ENCODE measurements at places on chromosomes 1 and 21.

DNA sequence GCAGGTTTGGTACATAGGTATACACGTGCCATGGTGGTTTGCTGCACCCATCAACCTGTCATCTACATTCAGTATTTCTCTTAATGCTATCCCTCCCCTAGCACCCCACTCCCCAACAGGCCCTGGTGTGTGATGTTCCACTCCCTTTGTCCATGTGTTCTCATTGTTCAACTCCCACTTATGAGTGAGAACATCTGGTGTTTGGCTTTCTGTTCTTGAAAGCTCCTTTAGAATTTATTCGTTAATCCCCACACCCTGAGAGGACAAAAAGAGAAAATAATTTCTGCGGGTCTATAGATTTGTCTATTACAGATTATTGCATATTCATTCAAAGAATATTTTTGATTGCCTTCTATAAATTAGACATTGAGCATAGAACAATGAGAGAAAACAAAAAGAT is 455.5 kb downstream of the PLPP3 start:
- DNase-seq, result no peak

DNA sequence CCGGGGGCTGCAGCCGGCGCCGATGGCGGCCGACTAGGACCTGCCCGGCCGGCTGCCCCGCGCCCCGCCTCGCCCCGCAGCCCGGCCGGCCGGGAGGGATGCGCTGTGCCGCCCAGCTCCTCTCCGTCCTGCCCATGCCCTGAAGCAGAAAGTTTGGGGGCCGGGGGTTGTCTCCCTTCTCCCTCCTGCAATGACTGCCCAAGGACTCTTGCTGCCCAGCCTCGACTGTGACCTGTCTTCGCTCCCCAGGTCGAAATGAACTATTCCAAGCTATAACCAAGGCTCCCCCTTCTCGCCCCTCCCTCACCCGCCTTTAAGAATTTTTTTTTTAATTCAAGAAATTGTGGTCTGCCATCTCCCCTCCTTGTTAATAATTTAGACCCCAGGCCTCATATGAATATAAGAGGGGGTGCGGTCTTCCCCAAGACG is 361 bp downstream of the TMCC2 start:
- no peak for DNase-seq

GRCh38 chr1:23615852-23616251 is 56.6 kb upstream of the ID3 start:
- no peak for DNase-seq

- no peak for DNase-seq
Measured at GRCh38 chr1:158200527-158200926, 19.8 kb downstream of the CD1D start.

DNA sequence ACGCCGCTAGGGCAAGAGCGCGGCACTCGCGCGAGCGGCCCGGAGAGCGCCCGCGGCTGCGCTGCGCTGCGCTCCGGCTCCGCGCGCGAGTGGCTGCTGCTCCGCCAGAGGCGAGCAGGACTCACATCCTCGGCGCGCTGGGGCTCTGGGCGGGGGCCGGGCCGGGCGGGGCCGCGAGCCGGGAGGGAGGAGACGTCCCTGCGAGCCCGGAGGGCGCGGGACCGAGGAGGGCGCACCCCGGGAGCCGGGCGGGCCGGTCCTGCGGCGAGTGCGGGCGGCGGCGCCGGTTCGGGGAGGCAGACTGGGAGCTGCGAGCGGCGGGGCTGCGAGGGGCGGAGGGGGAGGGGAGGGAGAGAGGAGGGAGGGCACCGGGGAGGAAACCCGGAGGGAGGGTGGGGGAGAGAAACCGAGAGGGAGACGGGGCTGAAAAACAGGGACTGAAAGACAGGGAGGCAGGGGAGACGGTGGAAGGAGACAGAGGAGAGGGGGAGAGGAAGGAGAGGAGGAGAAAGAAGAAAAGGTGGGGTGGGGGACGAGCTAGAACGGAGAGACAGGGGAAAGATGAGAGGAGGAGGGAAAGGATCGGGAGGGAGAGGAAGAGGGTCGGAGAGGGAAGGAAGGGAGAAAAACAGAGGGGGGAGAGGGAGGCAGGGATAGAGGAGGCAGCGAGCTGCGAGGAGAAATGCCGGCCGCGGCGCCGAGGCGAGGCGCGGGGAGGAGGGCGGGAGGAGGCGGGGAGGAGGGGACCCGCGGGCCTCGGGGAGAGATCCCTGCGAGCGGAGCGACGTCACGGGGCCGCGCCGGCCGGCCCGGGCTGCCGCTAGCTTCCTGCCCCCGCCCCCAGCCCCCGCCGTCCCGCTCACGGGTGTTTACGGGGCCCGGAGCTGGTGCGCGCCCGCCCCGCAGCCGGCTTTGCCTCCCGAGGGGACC is at the start of gene CAMK2N1:
Gene CAMK2N1 (minus strand): TSS at position 684 of the 930 bp plus-strand sequence. CDS start 831 bp downstream, outside the sequence.
- peak; percentile 46 for DNase-seq

DNA sequence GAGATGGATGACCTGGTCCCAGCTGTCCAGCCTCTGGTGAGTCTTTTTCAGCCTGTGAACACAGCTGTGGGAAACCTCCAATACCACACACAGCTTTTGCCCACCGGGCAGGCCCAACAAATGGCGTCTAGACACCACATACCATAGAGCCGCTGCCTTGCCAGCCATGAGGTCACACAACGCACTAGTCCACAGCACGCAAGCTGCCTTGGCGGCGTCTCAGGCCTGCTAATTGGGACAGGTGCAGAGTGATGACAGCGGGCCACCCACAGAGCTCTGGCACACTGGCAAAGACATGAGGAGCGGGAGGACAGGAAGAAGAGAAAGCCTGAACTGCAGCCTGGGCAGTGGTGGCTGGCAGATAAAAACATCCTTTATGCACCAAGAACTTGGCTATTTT is 125.5 kb downstream of the ADAMTS1 start:
- DNase-seq, result no peak

DNA sequence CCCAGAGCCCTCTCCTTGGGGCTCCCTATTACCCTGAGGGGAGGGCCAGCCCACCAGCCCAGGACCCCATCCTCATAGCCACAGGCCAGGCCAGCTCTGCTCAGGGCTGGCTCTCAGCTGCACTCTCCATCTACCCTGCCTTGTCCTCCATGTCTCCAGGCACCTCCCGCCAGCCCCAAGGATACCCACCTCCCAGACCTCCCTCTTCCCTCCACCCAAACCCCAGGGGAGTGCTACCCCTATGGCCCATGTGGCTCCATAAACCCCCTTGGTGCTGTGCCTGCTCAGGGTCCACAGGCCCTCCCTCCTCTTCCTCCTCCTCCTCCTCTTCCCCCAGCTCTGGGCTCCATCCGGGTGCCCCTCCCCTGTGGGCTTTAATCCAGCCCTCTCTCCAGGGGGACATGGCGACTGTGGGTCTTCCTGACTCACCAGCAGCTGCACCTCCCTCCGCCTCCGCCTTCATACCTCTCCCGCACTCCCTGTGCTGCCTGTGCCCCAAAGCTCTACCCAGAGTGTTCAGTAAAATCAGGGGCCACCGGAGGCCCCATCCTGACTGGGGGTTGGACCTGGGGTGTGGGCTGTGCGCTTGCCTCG is 9.1 kb downstream of the YBEY start:
- DNase-seq, result no peak

DNA sequence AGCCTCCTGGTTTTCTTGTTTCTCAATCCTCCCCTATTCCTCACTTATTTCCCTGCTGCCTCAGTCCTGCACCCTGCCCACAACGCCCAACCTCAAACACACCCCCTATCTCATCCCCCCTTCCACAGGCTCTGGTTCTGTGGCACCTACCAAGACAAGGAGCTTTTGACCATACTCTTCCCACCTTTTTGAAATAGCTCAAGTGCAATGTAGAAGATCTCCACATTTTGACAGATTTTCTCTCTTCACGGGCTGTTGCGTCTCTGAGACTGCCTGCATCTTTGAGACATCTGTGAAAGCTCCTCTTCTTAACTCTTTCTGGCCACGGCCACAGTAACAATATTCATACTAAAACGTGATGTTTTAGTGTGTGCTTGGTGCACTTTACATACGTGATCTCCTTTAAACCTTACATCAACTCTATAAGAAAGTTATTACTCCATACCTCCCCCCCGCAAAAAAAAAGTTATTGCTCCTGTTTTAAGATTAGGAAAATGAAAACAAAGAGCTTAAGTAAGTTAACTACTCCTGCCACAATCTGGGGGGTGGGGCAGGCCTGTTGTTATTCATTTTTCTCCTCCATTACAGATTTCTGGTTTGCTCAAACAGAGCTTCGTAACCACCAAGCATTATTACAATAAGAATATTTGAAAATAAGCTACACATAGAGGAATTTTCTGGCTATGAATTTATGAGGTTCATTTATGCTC is 1.8 kb upstream of the SERBP1 start:
- DNase-seq, result no peak

- DNase-seq, result no peak
Measured at GRCh38 chr1:112444269-112444668, 48.3 kb downstream of the CTTNBP2NL start.

DNA sequence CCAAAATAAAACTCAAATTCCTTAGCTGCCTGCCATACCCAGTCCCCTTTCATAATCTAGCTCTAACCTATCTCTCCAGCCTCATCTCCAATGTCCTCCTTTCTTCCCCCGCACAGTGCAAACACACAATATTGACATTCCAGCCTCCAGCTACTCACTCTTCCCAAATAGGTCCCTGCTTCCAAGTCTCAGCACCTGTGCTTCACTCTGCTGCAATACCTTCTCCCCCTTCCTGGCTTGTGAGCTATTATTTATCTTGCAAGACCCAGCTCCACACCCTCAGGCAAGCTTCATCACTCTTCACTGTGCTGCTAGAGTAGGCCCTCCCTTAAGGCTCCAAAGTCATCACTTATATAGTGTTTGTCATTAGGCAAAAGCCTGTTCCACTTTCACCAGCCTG is 9.7 kb downstream of the PLPP3 start:
- no peak for DNase-seq

- DNase-seq, result no peak
Measured at GRCh38 chr1:207503950-207504349, 8.0 kb downstream of the CR1 start.

DNA sequence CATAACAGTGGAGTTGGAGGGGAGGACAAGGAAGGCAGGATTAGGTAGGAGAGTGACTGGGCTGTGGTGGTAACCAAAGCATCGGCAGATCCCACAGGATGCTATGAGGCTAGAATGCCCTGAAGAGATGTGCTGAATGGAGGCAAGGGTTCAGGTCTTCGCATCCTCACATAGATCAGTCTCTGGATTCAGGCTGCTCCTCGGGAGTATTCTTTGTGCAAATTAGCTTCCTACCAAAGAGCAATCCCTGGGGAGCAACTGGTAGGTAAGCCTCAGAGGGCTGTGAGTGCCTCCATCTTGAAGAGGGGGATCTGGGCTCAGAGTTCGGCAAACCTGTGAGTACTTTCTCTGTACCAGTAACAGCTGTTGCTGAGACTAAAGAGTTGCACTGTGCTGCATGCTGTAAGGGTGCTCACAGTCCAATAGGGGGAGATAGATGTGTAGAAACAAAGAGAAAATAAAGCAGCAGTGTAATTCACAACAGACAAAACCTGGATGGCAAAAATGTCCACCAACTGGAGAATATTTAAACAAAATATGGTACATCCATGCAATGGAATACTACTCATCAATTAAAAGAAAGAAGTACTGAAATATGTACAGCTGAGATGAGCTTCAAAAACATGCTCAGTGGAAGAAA is 322.4 kb upstream of the DEPDC1 start:
- DNase-seq, result no peak

DNA sequence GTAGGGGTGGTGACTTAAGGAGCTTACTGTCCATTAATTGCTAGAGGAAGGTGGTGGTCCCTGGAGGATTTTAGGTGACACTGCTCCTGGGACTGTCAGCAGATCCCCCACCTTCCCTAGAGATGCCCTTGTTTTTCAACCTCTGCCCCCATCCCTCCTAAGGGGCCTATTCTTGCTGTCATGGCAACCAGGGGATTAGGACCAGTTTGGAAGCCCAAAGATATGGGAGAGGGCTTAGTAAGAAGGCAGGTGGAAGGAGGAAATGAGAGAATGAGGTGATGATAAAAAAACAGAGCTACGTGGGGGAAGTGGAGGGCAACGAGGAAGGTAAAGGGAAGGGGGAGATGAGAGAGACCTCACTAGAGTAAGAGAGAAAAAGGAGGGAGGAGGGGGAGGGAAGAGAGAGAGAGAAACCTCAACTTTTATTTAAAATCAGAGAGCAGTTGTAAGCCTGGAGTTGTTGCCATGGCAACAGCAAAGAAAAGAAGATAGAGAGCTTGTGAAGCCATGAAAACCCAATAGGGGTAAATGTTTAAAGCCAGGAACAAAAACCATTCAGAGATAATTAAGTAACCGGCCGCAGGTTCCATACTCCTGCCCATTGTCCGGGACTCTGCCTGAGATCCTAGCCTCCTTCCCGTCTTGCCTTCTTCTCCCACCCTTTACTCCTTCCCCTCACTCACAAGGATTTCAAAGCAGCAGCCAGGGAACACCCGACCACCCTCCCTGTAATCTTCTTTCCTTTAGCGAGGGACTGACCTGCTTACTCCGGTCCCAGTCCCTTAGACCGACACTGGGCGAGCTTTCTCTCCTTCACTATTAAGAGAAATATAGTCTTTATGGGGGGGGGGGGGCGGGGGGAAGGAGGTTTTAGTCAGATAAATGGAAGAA is 20.6 kb downstream of the KIRREL1 start:
- no peak for DNase-seq

GRCh38 chr1:29459620-29459945 is 223.3 kb downstream of the PTPRU start:
- no peak for DNase-seq

DNA sequence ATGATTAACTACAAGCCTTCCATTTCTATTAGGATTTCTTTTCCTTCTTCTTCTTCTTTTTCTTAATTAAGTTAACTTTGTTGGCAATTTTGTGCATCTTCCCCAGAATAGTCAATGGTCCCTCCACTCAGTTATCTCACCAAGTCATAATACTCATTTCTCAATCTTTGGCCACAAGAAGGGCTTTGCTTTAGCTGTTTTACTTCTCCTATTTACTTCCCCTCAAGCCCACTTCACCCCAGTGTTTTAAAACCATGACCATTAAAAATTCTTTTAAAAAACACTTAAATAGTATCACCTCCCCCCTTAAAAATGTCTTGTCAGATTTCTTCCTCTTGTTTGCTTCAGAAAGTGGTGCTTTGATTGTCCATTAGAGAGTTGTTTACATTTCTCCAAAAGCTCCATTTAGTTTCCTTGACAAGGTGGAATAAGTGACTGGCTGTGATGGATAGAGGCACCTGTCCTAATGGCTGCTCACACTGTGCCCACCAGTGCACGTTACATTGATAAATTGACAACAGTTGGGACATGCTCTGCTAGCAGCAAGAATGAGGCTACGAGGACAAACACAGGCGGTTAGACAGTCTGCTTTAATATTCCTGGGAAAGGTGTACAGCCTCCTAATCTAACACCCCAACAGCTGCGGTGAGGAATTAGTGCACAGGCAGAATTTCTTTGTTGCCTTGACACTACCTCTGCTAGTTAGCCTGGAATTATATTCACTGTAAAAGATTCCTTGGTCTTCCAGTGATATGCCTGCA is 354.7 kb downstream of the LMO4 start:
- no peak for DNase-seq

DNA sequence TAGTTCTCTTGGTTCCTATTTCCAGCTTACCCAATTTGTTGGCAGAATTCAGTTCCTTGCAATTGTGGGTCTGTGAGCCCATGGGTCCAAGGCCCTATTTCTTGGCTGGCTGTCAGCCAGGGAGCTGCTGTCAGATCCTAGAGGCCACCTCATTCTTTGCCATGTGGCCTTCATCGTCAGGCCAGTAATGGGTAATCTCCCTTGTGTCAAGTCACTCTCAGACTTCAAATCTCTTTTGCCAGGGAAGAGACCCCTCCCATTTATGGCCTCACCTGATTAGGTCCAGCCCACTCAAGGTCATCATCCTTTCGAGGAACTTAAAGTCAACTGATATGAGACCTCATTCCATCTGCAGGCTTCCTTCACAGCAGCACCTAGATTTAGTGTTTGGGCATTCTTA is 17.9 kb downstream of the OBSCN start:
- no peak for DNase-seq

- DNase-seq, result no peak
Measured at GRCh38 chr1:63835128-63835527, 61.3 kb downstream of the ROR1 start.

All from memory B cell (primary cell).